Activated naive CD8-positive, alpha-beta T cell treated with anti-CD3 and anti-CD28 coated beads for 36 hours (primary cell): ENCODE measurements at places on chromosomes 1 and 21. TPM values are rescaled to one million over a fixed set of nuclear protein-coding genes. Genes with fewer than 3 reads are reported as not detected.

DNA sequence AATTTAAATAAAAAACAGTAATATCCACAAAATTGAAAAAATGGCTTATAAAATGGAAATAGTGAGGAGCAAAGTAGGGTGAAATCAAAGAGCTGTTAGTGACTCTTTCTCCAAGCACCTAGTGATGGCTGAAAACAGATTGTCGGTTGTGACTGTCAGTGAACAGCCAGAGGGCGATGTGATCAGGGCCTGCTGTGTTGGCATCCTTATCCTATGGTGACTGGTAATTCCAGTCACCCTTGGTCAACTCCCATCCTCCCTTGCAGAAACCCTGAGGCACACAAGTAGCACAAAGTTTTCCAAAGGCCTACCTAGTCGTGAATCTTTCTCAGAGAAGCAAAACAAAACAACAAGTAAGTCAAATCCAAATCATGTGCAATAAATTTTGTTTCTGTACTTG, 599.8 kb upstream of the CXADR start:
- DNase-seq, result no peak

GRCh38 chr1:96715482-96715881, 6.1 kb upstream of the PTBP2 start:
- no peak for DNase-seq

- DNase-seq, result no peak
These were observed 78.9 kb downstream of the UBE2U start for GRCh38 chr1:64282351-64282750.

DNA sequence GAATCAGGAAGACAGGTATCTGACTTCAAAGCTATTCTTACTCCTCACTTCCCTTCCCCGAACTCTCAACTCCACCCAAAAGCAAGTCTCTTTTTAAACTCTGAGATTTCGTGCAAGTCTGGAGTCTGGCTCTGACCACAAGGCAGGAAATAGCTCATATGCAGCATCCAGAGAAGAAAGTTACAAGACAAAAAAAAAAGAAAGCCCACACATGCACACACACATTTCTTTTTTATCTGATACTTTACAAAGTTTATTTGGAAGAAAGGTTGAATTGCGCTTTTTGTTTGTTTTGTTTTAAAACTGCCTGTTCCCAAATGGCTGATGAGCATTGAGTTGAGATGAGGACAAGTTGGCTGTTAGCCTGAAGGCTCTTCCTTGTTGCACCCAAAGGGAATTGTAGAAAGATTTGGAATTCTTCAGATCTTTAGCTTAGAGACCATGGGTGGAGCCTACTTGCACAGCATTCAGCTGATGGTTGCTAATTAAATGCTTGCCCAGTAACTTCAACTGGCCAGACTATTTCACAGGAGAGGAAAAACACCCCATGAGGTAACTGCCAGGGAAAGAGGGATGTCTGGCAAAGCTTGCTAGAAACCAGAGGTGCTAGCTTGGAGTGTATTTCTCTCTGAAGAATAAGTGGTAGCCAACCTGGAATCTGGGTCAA, 490.3 kb downstream of the TTLL7 start:
- peak; percentile 36 for DNase-seq

- DNase-seq, result no peak
These were observed 347.9 kb downstream of the LTN1 start for GRCh38 chr21:28644762-28645161.

ARL8A gene
- total RNA-seq, result 27.8 TPM

CLIC6 gene
- 0.66 TPM for total RNA-seq
